D721Med (cell line): ENCODE measurements at places on chromosomes 12 and 14.

DNA sequence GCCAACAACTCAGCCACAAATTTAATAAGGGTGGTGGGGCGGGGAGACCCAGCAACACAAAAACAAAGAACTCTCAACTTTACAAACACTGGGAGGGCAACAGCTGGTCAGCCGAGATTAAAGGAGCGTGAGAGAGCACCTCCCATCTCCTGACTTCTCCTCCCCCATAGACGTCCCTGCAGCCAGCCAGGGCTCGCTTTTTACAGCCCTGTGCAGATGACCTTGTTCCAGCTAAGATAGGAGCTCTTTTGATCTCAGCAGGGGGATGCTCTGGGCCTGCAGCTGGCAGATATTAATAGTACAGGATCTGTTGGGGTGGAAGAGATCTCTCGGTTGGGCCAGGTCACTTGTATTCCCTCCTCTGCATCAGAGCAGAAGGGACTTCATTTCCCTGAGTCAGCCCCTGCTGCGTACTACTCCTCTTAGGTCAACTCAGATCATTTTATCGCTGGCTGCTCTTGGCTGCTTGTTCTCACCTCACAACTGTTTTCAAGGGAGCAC is 475.8 kb downstream of the RAD51B start:
- no peak for DNase-seq

DNA sequence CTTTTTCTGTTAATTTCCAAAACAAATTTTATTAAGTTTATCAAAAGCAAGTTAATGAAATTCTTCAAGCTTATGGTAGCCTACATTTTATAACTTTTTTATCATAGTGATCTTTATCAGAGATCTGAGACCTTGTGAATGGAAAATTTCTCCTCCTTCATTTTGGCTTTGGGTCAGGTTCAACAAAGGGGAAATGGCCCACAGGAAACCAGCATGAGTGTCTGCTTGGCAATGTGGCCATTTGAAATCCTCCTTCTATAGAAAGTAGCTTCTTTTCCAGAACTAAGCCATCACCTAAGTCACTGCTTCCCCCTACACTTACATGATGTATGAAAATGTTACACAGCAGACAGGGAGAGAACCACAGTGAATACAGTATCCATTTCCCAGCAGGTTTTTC is 1.6 kb downstream of the RHOJ start:
- no peak for DNase-seq

DNA sequence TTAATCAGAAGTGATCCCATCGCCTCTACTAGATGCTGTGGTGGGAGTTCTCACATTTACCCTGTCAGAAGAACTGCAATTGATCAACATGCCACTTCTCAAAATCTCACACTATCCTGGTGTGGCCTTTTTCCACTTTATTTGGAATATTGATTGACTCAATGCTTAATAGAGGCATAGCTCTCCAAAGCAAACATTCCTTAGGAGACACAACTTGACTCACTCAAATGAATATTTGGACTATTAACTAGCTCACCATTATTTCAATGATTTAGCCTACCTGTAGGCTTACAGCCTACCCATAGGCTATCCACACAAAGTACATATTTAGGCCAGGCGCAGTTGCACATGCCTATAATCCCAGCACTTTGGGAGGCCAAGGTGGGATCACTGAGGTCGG is 186.5 kb downstream of the KLHL28 start:
- DNase-seq: no peak

GRCh38 chr12:13843841-13844240 is 137.6 kb downstream of the GRIN2B start:
- DNase-seq: no peak

GRCh38 chr14:62420847-62421246 is 624.4 kb downstream of the KCNH5 start:
- no peak for DNase-seq

DNA sequence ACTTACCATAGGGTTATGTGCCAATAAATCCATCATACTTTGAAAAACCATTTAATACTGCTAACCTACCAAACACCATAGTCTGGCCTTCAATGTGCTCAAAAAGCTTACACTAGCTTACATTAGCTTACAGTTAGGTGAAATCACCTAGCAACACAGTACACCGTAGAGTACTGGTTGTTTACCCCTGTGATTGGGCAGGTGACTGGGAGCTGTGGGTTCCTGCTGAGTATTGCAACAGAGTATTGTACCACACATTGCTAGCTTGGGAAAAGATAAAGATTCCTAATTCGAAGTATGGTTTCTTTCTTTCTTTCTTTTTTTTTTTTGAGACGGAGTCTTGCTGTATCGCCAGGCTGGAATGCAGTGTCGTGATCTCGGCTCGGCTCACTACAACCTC is 5.6 kb downstream of the ATP5MC2 start:
- DNase-seq: no peak

- DNase-seq: no peak
Measured at GRCh38 chr12:75953312-75953906, 78.2 kb downstream of the PHLDA1 start.

- DNase-seq: no peak
Measured at GRCh38 chr14:64875350-64875749, 4.4 kb downstream of the SPTB start.

- no peak for DNase-seq
Measured at GRCh38 chr12:80187660-80188090, 88.3 kb downstream of the OTOGL start.

- no peak for DNase-seq
Measured at GRCh38 chr12:1618489-1618888, 10.5 kb upstream of the WNT5B start.

GRCh38 chr12:49034286-49034622 is 15.7 kb upstream of the PRKAG1 start:
- DNase-seq: no peak

DNA sequence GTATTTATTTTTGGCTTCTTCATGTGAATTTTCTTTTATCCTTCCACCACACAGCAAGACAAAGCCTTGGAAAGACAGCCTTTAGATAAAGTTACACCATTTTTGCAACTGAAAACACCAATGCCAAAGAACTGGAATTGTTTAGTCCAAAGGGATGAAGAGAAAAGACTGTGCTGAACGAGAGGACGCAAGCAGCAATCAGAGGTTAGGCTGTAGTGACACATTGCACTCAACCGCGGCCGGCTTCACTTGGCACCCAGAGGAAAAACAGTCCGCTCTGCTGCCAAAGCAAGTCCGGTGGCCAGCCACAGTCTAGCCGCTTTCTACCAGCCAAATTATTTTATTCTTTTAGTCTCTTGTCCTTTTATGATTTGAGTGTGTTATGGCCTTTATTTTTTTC is 49.1 kb upstream of the KCNJ8 start:
- DNase-seq: no peak

- no peak for DNase-seq
Measured at GRCh38 chr12:39230086-39230485, 212.8 kb downstream of the KIF21A start.

DNA sequence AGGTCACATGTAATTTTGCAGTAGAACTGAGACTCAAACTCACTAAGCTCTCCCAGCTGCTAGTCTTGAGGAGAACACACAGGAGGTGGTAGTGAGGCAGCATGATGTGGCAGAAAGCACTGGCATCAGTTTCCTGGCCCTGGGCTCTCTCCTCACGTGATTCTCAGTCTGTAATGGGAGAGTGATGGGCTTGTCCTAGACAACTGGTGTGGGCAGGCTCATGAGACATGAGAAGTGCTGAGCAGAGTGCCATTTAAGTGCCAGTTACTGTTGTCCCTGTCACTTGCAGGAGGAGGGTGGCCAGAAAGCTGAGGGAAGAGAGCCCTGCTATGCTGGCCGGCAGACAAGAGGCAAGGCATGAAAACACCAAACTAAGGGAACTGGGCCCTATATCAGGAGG is 48.5 kb upstream of the OVCH1 start:
- DNase-seq: no peak

- no peak for DNase-seq
Measured at GRCh38 chr14:63288853-63289252, 29.9 kb downstream of the GPHB5 start.

DNA sequence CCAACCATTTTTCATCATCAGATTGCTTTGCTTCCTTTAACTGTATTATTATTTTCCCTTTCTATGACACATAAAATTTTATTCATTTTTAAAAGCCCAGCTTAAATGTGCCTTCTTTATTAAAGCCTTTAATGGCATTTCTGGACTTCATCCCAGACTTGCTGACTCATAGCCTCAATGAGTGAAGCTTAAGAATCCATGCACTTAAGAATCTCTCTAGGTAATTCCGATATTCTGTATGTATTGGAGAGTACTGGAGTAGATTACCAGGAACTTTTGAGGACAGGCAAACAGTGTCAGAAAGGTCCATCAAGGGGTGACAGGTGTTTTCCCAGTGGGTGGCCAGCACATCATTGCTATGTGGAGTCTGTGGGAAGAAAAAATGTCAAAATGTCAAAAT is 107.9 kb downstream of the PTPRQ start:
- no peak for DNase-seq

- no peak for DNase-seq
Measured at GRCh38 chr14:64758025-64758521, 53.8 kb downstream of the PLEKHG3 start.
